NCI-H510A treated with DMSO at 0.1 percent for 48 hours (cell line): ENCODE measurements at places on chromosomes 4 and X.

DNA sequence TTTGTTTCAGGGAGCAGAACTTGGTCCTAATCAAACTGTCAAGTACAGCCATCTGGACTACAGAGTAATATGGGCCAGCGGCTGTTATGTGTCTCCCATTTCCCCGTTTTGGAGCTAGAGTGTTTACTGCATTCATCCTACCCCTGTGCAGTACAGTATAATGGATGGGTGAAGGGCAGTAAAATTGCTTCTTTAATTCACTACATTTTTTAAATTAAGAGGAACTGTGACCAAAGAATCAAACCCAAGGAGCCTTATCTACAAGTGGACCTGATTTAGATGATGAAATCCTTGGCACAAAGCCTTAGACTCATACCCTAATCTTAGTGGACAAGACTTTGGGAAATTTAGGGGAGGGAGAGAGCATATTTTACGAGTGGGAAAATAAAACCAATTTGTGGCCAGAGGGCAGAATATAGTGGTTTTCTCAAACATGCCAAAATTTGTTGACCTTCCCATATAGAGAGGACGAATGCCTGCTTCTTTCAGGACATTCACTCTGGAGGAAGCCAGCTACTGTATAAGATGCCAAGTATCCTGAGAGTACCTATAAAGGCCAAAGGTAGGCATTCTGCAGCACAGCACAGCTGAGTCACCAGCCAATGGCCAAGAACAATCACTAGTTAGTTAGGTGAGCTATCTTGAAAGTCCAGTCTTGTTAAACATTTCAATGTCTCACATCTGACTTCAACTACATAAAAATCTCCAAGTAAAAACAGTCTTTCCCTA lies 253.8 kb upstream of the KCNIP4 start:
- no peak for DNase-seq

GRCh38 chrX:41518127-41518840 lies 71.1 kb downstream of the NYX start:
- no peak for DNase-seq

GRCh38 chrX:150664290-150664689 lies 28.9 kb upstream of the MTMR1 start:
- DNase-seq, result no peak

- peak; percentile 70 for DNase-seq
Observed at GRCh38 chr4:96183611-96184010, 343.7 kb downstream of the PDHA2 start.

DNA sequence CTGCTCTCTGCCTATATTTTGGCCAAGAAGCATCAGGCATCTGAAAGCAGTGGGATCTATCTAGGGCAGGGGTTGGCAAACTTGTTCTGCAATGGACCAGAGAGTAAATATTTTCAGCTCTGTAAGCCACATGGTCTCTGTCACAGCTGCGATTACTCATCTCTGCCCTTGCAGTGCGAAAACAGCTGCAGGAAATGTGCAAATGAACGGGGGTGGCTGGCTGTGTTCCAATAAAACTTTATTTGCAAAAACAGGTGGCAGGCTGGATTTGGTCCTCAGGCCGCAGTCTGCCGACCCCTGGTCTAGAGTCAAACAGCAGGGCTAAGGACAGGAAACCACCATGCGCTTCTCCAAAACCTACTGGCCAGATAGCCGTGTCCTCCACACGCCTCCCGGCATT lies 48.6 kb downstream of the ACOX3 start:
- DNase-seq, result peak; percentile 39

DNA sequence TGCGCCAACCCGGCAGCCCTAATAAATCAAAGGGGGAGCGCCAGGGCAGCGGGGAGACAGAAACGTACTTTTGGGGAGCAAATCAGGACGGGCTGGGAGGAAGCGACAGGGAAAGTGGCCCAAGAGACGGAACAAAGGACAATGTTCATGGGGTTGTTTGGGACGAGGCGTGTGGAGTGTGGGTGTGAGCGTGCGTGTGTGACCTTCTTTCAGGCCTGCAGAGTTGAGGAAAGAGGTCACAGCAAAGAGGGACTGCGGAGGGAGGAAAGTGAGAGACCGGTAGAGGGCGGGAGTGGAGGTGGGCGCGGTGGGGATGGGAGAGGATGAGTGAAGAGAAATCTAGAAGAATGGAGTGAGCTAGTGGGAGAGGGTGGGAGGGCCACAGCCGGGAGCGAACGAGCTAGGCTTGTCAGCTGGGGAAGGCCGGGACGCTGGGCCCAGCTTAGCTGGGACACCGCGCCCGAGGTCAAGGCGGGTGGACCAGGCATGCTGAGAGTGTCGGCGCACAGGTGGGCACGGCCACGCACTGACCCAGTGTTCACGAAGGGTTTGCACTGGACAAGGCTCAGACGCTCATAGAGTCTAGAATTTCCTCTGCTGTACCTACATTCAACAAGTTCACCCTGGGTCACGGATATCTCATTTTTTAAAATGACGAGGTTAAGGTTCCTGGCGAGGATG lies 14.7 kb upstream of the PITX2 start:
- no peak for DNase-seq

GRCh38 chr4:51932684-51933083 lies 87.5 kb downstream of the LRRC66 start:
- no peak for DNase-seq

DNA sequence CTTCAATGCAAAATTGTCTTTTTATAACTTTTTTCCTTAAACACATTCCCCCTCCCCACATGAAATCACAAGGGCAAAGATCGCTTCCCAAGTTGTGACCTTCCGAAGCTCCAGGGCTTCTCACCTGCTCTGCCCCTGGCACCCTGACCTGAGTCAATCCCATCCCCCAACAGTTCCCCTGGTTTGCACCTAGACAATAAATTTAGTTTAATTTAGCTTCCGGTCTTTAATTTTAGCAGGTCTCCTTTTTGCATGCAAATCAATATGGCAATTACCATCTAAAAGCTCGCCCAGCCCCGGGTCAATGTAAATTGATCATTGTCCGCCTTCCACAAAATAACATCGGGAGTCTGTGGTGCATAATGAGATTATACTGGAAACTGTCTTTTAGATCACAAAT lies 6.8 kb downstream of the BCOR start:
- no peak for DNase-seq

- peak; percentile 51 for DNase-seq
Observed at GRCh38 chr4:166091912-166092510, 219.0 kb downstream of the TLL1 start.

DNA sequence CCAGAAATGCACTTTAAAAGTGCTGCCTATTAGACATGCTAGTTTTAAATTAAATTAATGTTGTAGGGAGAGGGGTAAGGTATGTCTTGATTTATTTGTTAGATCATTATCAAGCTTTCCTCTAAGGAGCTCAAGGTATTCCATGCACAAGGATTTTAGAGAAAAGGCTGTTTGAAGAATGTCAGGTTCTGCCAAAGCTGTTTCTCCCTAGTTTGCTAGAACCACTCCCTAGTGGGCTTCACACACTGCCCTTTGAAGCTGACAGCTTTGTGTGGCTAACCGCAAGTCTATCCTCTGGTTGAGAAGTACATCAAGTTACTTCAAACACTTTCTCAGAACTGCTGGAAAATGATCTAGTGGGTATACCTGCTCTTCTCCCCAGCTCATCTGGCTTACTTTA lies 32.3 kb downstream of the RASL11B start:
- no peak for DNase-seq

- no peak for DNase-seq
Observed at GRCh38 chr4:159222043-159222552, 119.2 kb downstream of the RAPGEF2 start.

- peak; percentile 7 for DNase-seq
Observed at GRCh38 chr4:124390861-124391260, 321.7 kb downstream of the ANKRD50 start.

DNA sequence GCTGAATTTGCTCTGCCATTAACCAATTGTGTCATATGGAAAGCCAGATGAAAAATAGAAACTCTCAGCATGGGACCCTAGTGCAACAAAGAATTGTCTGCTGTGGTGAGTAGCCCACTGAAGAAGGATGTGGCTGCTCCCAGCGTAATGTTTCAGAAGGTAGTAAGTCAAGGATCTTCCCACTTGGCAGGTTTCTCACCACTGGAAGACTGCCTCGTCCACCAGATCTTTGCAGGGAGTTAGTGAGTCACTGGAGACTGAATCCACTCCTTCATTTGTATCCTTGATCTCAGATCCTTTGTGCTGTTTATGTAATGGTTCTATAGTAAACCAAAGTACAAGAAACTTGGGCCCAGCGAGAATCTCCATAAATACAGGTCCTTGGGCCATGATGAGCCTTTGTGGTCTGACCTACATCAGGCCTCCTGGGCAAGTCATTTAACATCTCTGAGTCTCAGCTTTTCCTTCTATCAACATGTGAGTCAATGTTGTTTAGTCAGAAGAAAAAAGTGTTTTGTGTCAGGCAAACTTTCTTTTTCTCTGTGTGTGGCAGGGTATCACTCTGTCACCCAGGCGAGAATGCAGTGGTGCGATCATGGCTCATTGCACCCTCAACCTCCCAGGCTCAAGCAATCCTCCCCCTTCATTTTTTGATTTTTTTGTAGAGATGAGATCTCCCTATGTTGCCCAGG lies 78.0 kb upstream of the CCDC160 start:
- no peak for DNase-seq

GRCh38 chr4:60683973-60684372 lies 516.2 kb upstream of the ADGRL3 start:
- no peak for DNase-seq

DNA sequence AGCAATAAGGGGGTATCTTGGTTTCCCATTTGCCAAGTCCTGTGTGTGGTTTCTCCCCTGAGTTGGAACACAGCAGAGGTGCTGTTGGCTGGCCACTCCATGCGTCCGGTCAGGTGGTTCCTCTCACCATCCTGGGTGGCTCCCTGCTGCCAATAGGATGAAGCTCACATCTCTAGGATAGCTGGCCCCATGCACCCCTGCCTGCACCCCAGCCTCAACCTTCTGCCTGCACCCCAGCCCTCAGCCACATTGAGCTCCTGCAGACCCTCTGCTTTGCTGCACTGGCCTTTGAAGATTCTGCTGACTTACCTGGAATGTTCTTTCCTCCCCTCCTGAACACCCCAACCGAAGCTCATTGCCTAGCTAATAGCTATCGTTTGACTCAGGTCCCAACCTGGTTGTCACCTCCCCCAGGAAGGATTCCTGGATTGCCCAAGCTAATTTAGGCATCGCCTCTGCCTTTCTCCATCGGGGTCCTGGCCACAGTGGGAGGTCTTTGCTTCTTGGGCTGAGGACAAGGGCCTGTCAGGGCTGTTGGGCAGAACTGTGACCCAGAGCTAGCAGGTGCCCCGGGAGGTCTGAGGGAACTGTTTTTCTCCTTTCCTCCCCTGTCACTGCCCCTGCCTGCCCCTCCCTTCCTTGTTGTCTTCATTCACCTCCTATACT lies 36.6 kb upstream of the GRPEL1 start:
- no peak for DNase-seq

- DNase-seq, result peak; percentile 28
Observed at GRCh38 chrX:129522184-129523078, 859 bp downstream of the SMARCA1 start.

DNA sequence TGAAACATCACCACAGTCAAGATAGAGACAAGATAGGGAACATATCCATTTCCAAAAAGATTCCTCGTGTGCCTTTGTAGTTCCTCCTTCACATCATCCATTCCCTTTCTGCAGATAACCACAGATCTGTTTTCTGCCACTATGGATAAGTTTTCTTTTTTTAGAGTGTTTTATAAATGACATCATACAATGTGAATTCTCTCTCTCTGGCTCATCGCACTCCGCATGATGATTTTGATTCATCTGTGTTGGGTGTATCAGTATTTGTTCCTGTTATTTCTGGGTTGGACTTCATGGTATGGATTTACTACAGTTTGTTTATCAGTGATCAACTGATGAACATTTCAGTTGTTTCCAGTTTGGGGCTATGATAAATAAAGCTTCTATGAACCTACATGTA lies 23.2 kb upstream of the ANXA3 start:
- DNase-seq, result no peak

DNA sequence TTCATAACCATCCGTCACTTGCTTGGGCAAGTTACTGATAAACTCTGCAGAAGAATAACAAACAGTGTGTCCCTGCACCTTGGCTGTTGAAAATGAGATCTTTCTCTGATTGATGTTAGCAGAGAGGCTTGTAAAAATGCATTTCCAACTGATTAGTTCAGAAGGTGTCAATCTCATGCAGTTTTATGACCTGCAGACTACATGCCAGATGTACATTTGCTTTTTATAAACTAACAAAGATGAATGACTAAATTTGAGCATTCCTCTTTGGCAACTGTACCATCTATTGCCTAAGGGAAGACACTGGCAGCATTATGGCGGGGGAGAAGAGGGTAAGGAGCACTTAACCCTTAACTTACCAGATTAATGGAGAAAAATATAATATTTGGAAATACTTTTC lies 192.8 kb downstream of the DCTD start:
- no peak for DNase-seq

GRCh38 chrX:13837290-13837745 lies 20.4 kb upstream of the GPM6B start:
- DNase-seq, result no peak

- no peak for DNase-seq
Observed at GRCh38 chrX:70826715-70827114, 81.8 kb downstream of the TEX11 start.

DNA sequence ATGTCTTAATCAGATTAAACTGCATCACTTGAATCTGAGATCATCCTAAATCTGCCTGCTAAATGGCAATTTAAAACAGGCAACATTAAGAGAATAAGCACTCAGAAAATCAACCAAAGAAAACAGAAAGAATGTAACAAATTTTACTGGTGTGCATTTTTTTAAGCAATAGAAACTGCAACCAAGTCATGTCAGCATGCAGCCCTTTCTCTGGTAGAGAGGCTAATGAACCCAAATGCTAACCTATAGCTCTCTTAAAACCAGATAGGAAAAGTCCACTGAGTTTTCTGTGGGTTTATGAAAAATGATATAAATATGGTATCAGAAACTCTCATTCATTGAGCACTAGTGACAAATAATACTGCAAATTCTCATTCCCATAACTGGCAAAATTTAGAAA lies 35.6 kb downstream of the COL25A1 start:
- DNase-seq, result no peak

GRCh38 chr4:86159216-86159615 lies 200.6 kb downstream of the MAPK10 start:
- DNase-seq, result no peak

GRCh38 chr4:149161247-149161646 lies 654.4 kb downstream of the IQCM start:
- no peak for DNase-seq

GRCh38 chr4:16713271-16713670 lies 185.2 kb downstream of the LDB2 start:
- DNase-seq, result no peak

- DNase-seq, result no peak
Observed at GRCh38 chrX:74527350-74527749, 87.1 kb downstream of the RLIM start.

DNA sequence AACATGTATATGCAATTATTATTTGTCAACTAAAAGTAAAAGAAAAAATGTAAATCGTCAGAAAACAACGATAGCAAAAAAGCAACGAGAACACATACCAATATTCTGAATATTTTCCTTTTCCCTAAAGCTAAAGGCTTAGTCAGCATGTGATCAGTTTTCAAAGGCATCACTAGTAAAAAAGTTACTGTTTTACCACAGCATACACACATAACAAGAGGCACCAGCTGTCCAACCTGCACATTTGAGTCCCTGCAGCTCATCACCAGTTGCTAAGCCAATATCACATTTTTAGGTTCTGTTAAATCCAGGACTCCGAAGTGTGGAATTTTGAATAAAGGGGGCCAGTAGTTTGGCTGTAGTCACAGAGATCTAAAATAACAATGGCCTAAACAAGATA lies 203.8 kb downstream of the ADGRA3 start:
- no peak for DNase-seq
